ENCODE measurements at places on chromosomes 1 and 21.

- DNase-seq, result no peak
Measured at GRCh38 chr1:1068517-1069055, 5.5 kb downstream of the RNF223 start.

- no peak for DNase-seq
Measured at GRCh38 chr1:164991763-164992314, 364.7 kb downstream of the LMX1A start.

DNA sequence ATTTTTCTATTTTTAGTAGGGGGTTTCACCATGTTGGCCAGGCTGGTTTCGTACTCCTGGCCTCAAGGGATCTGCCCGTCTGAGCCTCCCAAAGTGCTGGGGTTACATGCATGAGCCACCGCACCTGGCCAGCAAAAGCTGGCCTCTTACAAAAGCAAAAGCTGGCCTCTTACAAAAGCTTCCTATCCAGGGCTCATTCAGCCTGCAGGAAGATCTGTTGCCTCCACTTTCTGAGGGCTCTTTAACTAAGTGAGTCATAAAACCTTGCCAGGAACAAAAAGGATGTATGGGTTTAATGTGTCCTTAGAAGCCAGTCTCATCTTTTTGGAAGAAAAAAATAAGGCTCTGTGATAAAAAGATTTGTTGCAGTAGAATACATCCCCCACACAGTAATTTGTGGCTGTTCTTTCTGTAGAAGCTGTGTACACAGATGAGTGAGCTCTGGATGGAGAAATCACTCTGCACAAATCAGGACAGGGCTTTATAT lies 15.0 kb downstream of the HTR1D start:
- DNase-seq, result no peak

GRCh38 chr1:33004613-33005012 lies 32.1 kb downstream of the AK2 start:
- no peak for DNase-seq

- DNase-seq, result no peak
Measured at GRCh38 chr21:45539046-45539795, 3.0 kb downstream of the SLC19A1 start.

GRCh38 chr21:35326677-35327076 lies 277.6 kb upstream of the RUNX1 start:
- DNase-seq, result no peak

All from stimulated activated CD4-positive, alpha-beta T cell treated with anti-CD3 and anti-CD28 coated beads, Interleukin-15, amount 100 ng/mL, for 1 hour (primary cell).